Upper lobe of right lung (tissue), 1 donor: ENCODE measurements at places on chromosomes 5 and 9. TPM values are rescaled to one million over a fixed set of nuclear protein-coding genes. Genes with fewer than 3 reads are reported as not detected.

DNA sequence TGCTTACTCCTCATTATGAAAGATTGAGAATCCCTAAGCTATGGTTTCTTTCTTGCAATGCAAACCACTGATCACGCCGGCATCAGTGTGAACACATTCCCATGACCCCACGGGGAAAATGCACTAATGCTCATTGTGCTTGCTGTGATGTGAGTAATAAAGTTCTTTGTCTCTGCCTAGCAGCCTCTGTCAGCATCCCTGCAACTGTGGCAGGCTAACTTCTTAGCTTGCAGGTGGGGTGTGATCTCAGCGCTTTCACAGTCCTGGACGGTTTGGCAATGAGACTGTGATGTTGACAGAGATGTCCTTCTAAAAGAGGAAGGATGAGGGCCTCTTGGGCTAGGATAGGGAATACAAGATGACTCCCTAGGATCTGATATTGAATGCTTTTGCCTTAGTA lies 1218.7 kb downstream of the EFNA5 start:
- no peaks in the 10 kb centered on the region for H3K27me3 ChIP-seq
- DNase-seq = no peak
- no peak overlapping the region for H3K4me3 ChIP-seq
- H3K4me1 ChIP-seq = no peaks in the 10 kb centered on the region
- H3K36me3 ChIP-seq = no peaks in the 10 kb centered on the region
- no peak overlapping the region for H3K27ac ChIP-seq

- no peaks in the 10 kb centered on the region for H3K36me3 ChIP-seq
- H3K4me3 ChIP-seq = no peak overlapping the region
- H3K27me3 ChIP-seq = no peaks in the 10 kb centered on the region
- no peak for DNase-seq
Measured at GRCh38 chr9:77469515-77470231, 178.4 kb downstream of the GNA14 start.

Gene KIAA1958
- total RNA-seq = 14.2 TPM

DNA sequence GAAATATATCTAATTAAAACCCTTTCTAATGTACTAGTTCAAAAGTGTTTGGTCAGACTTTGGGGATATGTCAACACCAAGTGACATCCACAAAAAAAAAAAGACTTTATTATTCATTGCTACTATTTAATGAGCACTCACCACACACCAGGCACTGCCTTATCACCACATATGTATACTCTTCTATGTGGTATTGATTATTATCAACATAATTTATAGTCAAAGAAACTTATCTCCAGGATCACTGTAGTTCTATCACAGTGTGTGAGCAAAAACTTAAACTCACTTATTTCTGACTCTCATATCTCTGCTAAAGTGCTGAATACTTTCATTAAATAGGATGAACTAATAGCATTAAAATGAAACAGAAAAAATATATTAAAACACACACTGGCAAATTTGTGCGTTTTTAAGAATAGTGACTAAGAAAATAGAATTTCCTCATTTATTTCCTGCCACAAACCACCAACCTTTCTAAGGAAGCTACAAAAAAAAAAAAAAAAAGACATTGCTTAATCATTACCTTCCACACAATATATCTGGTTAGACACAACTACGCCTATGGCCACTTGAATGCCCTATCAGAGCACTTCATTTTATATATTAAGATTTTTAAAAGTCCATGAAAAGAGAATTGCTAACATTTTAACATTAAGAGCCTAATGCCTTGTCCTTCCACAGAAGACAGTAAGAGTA lies 12.8 kb downstream of the SLCO4C1 start:
- H3K36me3 ChIP-seq = no peaks in the 10 kb centered on the region
- no peaks in the 10 kb centered on the region for H3K4me1 ChIP-seq
- H3K27ac ChIP-seq = no peak overlapping the region
- H3K27me3 ChIP-seq = no peaks in the 10 kb centered on the region
- no peak overlapping the region for H3K4me3 ChIP-seq

Gene ZNF300
- 1.8 TPM for total RNA-seq

Gene ADRA1B
- total RNA-seq = 7.1 TPM

GRCh38 chr9:13330396-13331004 lies 51.0 kb upstream of the MPDZ start:
- H3K4me1 ChIP-seq = no peaks in the 10 kb centered on the region
- H3K27me3 ChIP-seq = no peaks in the 10 kb centered on the region
- H3K36me3 ChIP-seq = no peaks in the 10 kb centered on the region
- H3K4me3 ChIP-seq = no peak overlapping the region

Gene GPX8
- total RNA-seq = 9.5 TPM

Gene ZDHHC11
- total RNA-seq = 12.6 TPM

Gene SEMA4D
- total RNA-seq = 46.2 TPM

DNA sequence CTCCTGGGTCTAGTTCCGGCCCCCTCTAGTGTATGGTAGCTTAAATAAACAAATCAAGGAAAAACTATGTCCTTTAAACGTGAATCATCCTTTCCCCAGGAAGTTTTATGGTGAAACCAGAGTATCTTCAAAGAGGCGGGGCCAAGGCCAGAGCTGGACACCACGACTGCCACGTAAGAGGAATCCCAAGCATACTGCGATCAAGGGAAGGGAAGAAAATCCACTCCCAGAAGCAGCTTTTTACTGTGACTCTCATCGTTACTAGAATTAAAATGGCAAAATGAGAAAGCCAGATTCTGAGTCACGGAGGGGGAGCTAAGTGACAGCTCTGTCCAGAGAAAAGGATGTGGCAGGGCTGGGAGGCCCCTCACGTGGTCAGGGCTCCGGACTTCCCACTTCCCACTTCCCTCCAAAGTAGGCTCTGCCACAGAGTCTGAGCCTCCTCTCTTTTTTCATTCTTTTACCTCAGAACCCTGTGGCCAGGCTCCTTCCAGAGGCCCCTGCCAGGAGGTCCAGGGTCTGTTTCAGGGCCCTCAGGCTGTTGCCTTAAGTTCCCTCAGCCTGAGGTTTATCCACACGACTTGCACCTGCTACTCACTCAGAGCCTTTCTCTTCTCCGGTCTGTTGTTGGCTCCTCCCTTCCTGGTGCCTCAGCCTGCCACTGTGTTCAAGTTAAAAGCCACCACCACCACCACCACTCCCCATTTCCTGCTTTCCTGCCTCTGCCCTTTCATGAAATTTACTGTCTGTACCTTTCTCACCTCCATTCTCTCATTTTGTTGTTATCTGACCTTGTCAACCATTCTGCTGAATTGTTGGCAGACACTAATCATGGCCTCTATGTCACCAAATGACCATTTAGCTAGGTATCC lies 1.4 kb upstream of the GLRX start:
- peak; percentile 80 for DNase-seq
- H3K4me3 ChIP-seq = peak overlapping the region; percentile 92
- peak overlapping the region; percentile 91 for H3K27ac ChIP-seq
- H3K36me3 ChIP-seq = no peaks in the 10 kb centered on the region
- peaks cover 47% of the 10 kb centered on the region for H3K4me1 ChIP-seq
- no peaks in the 10 kb centered on the region for H3K27me3 ChIP-seq

Gene SPINK7
- not detected for total RNA-seq

Gene CDC20B
- total RNA-seq = not detected

Gene OLFML2A
- 39.5 TPM for total RNA-seq

Gene FAM169A
- total RNA-seq = 0.84 TPM
